ENCODE measurements at places on chromosomes 7 and 10.

- DNase-seq, result no peak
These were observed 1066.0 kb upstream of the CELF2 start for GRCh38 chr10:9951481-9952257.

DNA sequence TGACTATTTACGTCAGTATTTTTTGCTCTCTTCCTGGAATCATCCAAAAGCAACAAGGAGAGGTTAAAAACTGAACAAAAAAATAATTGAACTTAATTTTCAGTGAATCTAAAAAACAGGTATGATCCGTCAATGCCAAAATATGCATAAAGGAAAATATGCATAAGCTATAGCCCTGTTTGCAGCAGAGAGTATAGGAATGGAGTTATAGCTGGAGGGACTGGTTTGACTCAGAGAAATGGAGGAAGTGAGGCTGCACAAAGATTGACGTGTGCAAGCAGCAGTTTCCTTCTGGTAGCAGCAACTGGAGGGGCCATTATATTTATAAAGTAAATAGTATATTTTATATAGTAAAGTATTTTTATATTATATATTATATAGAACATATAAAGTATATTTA, 37.1 kb downstream of the GNG11 start:
- no peak for DNase-seq

DNA sequence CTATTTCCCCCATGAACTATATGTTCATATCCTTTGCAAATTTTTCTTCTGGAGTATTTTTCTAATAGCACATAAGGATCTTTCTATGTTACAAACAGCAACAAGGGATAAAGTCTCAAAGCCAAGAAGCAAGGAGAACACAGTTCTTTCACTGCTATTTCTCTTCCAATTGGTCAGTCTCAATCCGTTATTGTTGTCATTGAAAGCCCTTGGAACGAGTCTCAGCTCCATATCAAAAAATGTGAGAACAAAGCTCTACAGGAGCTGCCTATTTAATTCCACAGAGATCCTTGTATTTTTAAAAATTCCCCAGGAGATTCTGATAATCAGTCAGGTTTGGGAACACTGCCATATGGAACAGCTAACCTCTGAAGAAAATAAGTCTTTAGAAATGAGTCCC, 15.7 kb downstream of the SLC35B4 start:
- DNase-seq, result no peak

DNA sequence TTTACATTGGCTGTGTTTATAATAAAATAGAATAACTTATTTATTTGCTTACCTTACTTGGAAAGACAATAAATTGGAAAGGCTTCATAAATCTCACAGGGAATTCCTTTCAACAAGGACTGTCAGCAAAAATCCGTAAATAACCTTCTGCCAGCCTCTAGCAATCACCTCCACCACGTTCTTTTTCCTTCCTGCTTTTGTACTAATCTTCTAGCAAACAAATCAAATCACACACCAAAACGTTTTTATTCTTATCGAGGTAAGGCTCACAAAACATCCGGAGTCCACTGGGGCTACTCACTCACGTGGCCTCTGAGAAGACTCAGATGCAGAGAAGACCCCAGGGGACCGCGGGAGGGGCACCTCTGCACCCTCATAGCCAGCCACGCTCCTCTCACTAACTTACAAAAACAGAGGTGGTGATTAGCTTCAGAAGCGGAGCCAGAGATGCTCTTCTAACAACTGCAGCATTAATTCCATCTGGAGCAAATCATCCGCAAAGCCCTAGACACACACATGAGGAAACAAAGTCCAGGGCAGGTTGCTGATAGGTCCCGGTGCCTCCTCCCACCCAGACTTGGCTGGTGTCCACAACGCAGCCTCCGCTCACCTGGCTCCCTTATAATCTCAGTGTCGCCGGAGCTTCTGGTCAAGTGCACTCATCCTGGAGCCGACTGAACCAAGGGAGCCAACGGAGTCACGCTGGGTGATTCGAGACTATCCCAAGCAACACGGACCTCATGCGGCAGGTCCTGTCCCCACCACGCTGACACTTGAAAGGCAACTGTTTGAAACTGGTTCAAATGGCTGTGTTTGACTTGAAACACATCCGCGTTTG, 22.5 kb downstream of the CTBP2 start:
- DNase-seq, result no peak

DNA sequence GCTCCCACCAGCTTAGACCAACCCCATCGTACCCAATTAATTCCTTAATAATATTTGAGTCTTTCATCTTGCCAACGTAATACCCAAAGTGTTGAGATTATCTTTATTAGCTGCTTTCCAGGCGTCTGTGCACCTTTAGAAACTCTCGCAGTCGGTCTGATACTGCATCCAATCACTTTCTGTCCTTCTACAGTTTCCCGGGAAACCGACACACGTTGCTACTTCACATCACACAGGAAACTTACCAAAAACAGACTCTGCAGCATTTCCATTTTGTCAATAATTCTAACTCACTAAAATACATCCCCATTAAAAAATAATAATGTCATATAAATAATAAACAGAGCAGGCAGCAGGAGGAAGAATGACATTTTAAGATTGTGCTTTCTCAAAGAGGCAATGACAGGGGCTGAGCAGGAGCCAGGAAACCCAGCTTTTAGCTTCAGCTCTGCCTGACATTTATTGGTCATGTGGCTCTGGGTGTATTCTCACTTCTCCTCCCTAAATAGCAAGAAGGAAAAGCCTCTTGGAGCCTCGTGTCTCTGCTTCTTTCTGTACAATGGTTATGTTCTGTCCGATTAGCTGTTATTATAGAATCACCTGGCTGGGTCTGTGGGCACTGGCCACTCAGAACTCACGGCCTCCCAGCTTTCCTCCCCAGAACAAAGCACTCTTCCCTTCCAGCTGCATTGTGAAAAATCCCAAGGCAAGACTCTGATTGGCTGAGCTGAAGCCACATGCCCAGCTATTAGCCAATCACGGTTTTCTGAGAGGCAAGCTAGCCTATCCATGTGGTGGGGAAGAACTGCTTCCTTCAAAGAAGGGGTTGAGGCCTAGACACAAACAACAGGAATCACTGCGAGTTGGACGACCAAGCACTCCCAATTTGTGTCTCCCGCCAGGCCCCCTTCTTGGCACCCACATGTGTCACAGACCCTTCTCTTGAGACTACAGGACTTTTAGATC, 424.7 kb upstream of the FOXK1 start:
- no peak for DNase-seq

GRCh38 chr7:88806280-88807037, 10.9 kb upstream of the TEX47 start:
- DNase-seq, result no peak

DNA sequence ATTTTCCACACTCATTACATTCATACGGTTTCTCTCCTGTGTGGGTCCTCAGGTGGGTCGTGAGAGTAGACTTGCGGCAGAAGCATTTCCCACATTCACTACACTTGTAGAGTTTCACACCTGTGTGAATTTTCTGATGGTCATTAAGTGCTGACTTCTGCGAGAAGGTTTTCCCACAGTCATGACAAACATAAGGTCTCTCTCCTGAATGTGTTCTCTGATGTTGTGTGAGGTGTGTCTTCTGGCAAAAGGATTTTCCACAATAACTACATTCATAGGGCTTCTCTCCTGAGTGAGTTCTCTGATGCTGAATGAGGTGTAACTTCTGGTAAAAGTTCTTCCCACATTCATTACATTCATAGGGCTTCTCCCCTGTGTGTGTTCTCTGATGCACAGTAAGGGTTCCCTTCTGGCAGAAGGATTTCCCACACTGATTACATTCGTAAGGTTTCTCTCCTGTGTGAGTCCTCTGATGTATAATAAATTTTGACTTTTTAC, 15.1 kb downstream of the ZNF12 start:
- no peak for DNase-seq

- DNase-seq, result no peak
These were observed 1.7 kb downstream of the ZEB1 start for GRCh38 chr10:31320550-31321211.

- no peak for DNase-seq
These were observed 567.2 kb downstream of the SUGCT start for GRCh38 chr7:40701836-40702551.

DNA sequence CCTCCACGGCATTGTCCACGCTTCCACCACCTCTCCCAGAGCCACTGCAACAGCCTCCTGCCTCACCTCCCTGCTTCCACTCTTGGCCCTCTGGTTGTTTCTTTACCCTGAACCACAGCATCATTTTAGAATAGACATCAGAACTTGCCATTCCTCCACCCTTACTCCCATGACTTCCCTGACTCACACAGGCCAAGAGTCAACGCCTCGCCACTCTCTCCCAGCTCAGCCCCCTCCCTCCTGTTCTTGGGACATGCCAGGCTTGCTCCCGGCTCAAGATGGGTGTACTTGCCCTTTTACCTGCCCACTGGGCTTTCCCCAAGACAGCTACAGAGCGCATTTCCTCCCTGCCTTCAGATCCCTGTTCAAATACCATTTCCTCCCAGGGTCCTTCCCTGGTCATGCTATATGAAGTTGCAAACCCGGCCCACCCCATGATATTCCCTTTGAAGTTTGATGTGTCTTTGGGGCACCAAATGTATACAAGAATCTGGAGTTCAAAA, 429.1 kb downstream of the RPS24 start:
- no peak for DNase-seq

DNA sequence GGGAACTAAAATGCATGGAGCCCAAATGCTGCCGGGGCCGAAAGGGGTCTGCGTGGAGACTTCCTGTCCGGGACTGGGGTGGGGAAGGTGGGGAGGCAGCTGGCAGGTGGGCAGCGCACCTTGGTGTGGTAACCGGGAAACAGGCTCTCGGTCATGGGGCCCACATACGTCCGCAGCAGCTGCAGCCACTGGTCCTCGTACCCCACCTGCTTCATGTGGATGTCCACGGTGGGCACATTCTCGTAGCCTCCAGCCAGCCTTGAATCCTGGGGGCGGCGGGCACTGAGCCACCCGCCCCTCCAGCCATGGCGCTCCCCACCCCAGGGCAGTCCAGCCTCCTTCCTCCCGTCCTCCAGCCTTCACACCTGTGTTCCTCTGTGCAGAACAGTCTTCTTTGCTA, 6.6 kb upstream of the MOGAT3 start:
- no peak for DNase-seq

DNA sequence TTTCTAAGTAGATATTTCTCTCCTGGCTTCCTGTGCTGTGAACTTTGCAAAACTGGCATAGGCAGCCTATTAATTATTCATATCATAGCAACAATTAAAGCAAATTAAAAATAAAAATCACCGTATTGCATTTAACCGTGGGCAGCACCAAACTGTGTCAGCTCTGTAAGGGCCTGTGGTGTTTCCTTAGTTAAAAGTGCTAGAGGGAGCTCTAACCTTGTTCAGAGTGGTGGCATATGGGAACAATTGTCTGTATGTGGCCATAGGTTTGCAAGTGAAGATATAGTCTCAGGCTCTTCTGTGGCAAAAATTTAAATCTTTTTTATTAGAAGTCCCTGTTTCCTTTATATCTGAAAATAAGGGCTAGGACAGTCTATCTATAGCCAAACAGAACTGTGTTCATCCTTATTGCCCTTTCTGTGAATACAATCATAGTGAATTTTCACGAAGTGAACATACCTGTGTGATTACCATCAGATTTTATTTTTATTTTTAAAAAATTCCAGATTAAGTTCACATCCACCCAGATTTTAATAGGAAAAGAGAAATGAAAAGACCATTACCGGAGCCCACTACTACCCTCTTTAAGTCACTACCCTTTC, 92.6 kb downstream of the POLL start:
- no peak for DNase-seq

DNA sequence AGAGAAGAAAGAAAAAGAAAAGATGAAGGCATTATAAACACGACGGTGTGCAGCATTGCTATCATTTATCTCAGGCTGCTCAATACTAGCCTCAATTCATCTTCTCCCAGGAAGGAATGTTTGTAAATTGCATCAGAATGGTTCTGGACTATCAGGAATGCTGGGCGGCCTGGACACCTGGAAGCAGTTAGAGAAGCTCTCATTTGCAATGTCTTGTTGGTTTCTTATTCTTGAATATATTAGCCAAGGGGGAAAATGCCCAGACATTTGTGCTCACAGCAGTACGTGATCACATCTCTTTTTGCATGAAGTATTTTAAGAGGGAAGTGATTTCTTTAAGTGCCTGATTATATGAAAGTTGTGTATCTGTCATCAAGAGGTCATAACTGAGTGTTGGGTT, 85.6 kb upstream of the IMMP2L start:
- DNase-seq, result no peak

GRCh38 chr7:28142650-28143049, 37.9 kb downstream of the JAZF1 start:
- no peak for DNase-seq

DNA sequence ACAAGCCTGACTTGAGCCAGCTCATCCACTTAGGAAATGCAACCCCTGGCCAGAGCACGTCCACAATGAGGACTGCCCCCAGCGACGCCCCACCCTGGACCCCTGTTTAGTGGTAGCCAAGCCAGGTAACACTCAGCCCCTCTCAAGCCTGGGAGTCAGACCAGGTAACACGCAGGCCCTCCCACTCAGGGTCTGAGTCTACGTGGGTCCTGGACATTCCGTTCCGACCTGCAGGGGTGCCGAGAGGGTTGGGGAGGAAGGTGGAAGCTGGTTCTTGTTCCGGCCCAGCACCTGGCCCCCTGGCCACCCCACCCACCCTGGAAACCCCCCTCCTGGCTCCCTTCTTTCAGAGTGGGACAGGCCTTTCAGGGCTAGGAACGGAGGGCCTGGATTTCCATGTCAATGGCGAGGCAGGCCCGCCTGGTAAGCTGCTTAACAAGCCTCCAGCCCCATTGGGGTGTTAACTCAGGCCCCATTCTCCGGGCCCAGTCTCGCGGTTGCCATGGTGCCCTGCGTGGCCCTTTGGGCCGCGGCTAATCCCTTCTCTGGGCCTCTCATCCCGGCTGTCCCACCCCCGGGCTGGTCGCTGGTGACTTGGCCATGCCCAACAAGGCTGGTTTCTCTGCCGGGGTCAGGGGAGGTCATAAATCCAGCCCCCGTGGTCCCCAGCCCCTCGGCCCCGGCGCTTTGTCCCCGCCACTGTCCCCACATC, 19.7 kb upstream of the LFNG start:
- DNase-seq, result no peak

DNA sequence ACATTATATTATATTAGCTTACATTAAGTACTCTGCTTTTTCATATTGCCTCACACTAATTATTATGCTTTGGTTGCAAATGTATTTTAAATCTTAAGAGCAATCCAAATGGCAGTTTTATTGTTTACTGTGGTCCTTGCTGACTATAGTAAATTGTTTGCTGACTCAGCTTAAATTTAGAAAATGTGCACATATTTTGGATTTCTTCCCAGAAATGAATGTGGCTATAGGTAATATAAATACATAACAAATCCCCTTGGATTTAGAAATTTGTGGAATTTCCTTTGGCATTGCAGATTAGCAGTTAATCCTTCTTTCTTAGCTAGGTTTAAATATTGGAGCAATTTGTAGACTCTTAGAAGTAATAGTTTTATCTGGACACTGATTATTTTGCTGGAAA, 565.8 kb downstream of the NRG3 start:
- no peak for DNase-seq

GRCh38 chr10:112126901-112127300, 56.7 kb downstream of the GPAM start:
- no peak for DNase-seq

- no peak for DNase-seq
These were observed 2.1 kb downstream of the SPRN start for GRCh38 chr10:133422223-133422806.

GRCh38 chr7:12146813-12147212, 64.3 kb upstream of the TMEM106B start:
- no peak for DNase-seq
